ENCODE measurements at places on chromosomes 6 and 20.

- DNase-seq, result no peak
These were observed 11.8 kb upstream of the ZNF831 start for GRCh38 chr20:59151820-59152219.

- no peak for DNase-seq
These were observed 137.0 kb upstream of the PREP start for GRCh38 chr6:105539911-105540310.

- no peak for DNase-seq
These were observed 640.2 kb downstream of the PTPRT start for GRCh38 chr20:42549496-42549895.

GRCh38 chr20:63000958-63001357 is 5.8 kb downstream of the BHLHE23 start:
- no peak for DNase-seq
